Left colon (tissue), 2 donors: ENCODE measurements at places on chromosomes 6 and 20. TPM values are rescaled to one million over a fixed set of nuclear protein-coding genes. Genes with fewer than 3 reads are reported as not detected.

- DNase-seq = no peak
These were observed 14.0 kb upstream of the GCM1 start for GRCh38 chr6:53162606-53163005.

The SPDEF gene
- 73.5 TPM for total RNA-seq

GRCh38 chr20:40268321-40269075, 420.5 kb downstream of the MAFB start:
- no peak for DNase-seq

The TREML4 gene
- total RNA-seq = not detected

DNA sequence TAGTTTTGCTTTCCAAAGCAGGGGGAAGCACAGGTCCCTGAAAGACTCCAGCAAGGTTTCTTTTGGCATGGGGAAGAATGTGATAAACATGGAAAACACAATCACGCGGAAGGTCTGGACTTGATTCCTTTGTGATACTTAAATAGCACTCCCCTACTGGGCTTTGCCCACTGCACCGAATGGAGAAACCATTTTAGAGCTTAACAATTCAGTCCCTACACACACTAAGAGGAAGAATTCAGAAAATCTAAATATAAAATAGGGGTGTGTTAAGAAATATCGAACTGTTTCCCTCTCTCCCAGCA, 71.4 kb upstream of the NHSL1 start:
- DNase-seq = no peak

The PRND gene
- 0.20 TPM for total RNA-seq
